ENCODE measurements at places on chromosomes 12 and 14. TPM values are rescaled to one million over a fixed set of nuclear protein-coding genes. Genes with fewer than 3 reads are reported as not detected.

The TRHDE gene
- polyA plus RNA-seq = 3.8 TPM

The TAS2R42 gene
- polyA plus RNA-seq = not detected

The DNM1L gene
- polyA plus RNA-seq = 163 TPM

The RNASE1 gene
- 37.8 TPM for polyA plus RNA-seq

The CLEC4D gene
- not detected for polyA plus RNA-seq

The KLRK1 gene
- polyA plus RNA-seq = not detected

Measured in Purkinje cell (primary cell).